GM04504 (cell line): ENCODE measurements at places on chromosomes 11 and 22.

GRCh38 chr11:110077831-110078325 is 15.3 kb upstream of the ZC3H12C start:
- DNase-seq, result peak; percentile 60

DNA sequence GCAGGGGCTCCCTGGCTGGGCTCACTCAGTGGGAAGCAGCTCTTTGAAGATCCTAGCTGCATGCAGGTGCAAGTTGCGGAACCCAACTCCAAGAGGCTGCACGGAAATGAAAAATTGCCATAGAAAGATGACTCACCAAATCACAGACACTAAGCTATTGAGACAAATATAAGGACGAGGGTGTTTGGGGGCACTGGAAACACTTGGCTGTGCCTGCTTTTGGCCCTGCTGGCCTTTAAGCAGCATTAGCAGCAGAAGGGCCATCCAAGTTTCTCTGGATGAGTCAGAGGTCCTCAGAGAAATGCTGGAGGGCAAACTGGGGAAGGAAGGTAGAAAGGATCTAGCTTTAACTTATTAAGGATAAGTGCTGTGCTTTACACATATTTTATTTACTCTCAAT is 282.3 kb downstream of the KIRREL3 start:
- DNase-seq, result no peak

- DNase-seq, result no peak
Observed at GRCh38 chr11:12789596-12790215, 115.5 kb downstream of the TEAD1 start.

DNA sequence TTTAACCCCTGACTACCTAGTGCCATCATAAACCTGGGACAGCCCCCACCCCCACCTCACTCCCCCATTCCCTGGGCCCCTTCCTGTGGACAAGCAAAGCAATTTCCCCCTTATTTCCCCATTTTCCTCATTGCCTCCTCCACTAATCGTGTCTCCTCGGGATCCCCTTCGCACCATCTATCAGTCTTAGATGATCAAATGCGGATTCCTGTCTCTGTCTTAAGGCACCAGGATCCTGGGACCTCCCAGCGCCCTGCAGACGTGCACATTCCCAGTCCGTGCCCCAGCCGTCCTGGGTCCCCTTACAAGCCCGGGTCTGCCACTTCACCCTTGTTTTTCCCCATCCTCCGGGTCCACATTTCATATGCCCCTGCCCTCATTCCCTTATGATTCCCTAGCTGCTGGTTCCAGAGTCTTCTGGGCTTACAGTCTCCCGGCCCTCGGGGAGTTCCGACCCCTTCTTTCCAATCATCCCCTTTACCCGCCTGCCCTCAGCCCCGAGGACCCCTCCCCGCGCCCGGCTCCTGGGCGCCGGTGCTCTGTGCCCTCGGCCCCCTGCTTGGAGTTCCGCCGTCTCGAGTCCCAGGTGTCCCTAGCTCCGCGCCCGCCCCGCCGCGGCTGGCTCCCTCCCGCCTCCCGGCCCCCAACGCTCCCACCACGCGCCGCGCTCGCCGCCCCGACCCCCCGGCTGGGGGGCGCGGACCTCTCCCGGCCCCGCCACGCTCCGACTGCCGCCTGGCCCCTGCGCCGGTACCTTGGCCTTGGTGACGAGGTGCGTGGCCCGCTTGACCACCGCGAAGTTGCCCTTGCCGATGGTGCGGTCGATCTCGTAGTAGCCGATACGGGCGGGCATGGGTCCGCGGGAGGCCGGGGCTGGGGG is 599 bp downstream of the SIK3 start:
- no peak for DNase-seq

DNA sequence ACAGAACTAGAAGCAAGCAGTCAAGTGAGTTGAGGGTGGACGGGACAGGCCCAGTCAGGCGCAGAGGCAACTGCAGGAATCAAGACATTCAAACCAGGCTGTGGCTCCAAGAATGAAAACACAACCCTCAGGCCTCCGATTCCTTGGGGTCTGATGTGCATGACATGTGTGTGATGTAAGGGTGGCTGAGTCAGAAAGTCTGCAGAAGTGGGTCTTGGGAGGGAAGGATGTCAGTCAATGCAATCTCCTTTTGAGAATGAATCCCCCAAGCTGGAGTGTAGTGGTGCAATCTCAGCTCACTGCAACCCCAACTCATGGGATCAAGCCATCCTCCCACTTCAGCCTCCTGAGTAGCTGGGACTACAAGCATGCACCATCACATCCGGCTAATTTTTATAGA is 15.9 kb upstream of the PDE2A start:
- no peak for DNase-seq

- DNase-seq, result no peak
Observed at GRCh38 chr11:10414181-10414580, 40.9 kb upstream of the AMPD3 start.

- DNase-seq, result no peak
Observed at GRCh38 chr22:21652547-21653545, 10.7 kb downstream of the SDF2L1 start.

- no peak for DNase-seq
Observed at GRCh38 chr11:117519170-117519569, 191.5 kb downstream of the CEP164 start.

DNA sequence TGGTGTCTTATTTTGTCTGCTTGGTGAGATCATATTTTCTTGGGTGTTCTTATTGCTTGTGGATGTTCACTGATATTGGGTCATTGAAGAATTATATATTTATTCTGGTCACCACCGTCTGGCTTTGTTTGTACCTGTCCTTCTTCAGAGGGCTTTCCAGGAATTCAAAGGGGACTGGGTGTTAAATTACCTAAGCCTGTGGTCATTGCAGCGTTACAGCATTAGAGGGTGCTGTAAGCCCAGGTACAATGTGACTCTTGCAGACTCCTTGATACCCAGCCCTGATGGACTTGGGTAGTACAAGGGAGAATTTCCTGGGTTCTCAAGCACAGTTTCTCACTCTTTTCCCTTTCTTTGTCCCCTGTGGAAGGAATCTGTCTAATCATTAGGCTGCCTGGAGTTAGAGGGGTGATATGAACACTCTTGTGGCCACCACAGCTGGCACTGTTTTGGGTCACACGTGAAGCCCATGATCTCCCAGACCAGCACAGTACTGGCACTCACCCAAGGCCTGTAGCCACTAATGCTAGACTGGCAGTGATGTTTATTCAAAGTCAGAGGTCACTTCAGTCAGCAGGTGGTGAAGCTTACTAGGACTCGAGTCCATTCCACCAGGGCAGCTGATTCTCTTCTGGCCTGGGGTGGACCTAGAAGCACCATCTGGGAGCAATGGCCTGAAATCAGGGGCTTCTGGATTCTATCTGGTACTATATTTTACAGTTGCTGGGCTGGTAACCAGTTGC is 56.1 kb upstream of the NARS2 start:
- DNase-seq, result no peak

GRCh38 chr11:121191818-121192217 is 90.8 kb downstream of the TECTA start:
- DNase-seq, result no peak

GRCh38 chr11:66428933-66429332 is 8.1 kb downstream of the NPAS4 start:
- DNase-seq, result no peak

DNA sequence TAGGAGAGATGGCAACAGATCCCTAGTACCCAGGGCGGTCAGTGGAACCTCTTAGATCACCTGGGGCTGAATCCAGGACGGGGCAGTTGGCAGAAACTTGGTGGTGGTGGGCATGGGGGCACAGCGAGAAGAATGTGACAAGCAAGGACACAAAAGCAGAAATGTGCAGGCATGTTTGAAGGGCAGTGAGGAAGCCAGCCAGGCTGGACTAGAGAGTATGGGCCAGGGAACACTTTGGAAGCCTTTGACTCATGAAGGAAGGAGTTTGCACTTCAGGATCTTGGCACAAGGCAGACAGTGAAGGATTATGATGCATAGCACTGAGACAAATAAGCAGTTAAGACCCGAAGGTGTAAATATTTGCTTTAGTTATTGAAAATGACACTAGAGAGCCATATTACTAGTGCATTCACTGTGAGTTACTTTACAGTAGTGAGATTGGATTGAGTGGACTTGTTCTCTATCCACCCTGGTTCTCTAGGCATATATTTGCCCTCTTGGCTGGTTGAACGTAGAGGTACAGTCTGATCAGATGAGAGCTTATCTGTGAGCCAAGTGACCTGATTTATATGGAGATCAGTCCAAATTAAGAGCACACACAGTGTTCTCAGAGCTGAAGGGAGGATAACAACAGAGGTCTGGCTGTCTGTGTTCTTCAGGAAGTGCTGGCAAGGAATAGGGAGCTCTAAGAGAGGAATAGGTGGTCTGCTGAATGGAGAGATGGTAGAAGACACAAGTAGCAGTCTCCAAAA is 210.4 kb downstream of the SNX19 start:
- no peak for DNase-seq

DNA sequence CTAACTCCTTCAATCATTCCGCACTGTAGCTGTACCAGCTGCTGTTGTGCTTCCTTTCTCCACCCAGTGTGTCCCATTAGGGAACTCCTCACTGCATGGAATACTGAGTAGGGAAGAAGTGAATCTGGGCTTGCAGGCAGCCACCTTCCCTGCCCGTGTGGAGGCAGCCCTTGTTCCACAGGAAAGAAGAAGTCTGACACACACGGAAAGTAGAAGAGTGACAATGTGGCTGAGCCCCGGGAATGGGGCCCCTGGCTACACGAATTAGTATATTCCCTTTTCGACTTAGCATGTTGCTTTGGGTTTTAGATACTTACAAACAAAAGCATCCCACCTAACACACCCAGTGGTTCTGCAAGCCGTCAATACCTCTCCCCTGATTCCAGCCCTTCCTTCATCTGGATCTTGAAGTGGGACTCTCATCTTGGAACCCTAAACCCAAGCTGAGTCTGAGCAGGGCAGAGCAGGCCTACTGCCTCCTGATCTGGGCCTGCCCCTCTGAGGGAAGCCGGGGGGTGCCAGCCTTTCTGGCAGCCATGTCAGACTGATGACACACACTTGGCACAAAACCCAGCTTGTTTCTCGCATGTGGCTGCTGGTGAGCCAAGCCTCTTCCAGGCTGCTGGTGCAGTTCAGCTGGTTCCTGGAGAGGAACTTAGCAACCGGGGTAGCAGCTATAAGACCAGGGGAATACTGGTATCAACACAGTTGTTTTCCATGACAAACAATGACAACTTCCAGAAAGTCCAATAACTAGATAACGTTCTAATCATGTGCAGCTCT is 71.6 kb downstream of the C11orf58 start:
- DNase-seq, result no peak

DNA sequence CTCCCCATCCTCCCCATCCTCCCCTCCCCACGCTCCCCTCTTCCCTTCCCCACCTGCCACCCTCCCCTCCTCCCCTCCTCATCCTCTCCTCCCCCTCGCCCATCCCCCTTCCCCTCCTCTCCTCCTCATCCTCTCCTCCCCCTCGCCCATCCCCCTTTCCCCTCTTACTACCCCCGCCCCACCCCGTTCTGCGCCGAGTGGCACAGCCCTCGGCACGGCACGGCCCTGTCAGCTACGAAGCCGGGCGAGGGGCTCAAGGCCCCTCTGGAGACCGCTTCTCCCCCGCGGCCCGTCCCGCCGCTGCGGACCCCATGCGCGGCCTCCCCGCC is 449.9 kb downstream of the OPCML start:
- no peak for DNase-seq

DNA sequence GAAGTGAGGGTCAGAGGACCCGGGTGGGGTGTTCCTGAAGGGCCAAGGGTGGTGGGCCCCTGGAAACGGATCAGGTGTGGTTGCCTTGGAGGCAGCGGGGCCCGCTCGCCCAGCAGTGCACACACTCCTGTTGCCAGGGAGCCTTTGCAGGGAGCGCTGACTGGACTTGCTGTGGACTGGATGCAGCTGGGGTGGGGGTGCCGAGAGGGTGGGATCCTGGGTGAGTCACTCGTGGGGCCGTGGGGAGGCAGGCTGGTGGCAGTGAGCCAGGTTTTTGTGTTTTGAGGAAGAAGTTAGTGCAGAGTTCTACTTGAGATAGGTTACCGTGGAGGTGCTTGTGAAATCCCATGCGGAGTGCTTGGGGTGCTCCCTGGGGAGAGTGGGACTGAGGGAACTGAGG is 1.3 kb downstream of the MRPL23 start:
- DNase-seq, result no peak

- DNase-seq, result no peak
Observed at GRCh38 chr22:47295226-47295901, 532.9 kb downstream of the TBC1D22A start.
